Fibroblast of pulmonary artery (primary cell): ENCODE measurements at places on chromosomes 13 and 19.

DNA sequence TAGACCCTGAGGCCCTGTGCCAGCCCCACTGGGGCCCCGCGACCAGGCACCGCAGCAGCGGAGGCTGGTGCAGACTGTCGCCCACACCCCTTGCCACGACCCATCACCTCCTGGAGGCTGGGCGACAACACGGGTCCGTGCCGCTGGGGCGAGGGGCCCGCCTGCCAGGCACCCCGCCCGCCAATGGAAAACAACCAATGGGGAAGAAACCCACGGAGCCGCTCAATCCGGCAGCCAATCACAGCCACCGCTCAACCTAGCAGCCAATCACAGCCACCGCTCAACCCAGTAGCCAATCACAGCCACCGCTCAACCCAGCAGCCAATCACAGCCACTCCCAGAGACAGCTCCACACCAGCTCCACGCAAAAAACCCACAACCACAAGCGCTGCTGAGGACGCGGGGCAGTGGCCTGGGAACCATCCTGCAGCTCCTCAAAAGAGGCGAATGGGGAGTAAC is 29.7 kb downstream of the GPX4 start:
- DNase-seq, result no peak

DNA sequence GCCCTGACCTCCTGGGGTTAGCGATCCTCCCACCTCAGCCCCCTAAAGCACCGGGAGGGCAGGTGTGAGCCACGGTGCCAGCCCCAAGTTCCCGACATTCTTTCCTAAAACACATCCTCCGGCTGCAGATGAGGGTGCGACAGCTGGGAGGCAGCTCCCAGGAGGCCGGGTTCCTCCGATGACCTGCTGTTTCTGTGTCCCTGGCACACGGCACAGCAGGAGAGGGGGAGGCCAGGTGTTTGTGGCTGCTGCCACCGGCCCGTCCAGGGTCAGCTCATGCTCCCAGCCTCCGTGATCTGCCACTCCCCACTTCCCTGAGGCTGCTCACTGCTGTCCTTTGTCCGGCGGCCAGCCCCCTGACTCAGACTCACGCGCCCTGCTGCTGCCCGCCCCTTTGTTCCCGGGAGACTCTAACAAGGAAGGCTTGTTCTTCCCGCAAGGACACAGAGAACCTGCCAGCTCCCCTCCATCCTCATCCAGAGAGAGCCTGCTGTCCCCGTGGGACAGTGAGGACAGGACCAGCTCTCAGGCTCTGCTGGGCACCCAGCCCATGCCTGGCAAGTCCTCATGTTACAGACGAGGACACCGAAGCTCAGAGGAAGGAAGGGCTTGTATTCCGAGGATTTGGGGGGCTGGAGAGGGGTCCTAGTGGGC is 10.6 kb upstream of the MADCAM1 start:
- DNase-seq, result no peak

DNA sequence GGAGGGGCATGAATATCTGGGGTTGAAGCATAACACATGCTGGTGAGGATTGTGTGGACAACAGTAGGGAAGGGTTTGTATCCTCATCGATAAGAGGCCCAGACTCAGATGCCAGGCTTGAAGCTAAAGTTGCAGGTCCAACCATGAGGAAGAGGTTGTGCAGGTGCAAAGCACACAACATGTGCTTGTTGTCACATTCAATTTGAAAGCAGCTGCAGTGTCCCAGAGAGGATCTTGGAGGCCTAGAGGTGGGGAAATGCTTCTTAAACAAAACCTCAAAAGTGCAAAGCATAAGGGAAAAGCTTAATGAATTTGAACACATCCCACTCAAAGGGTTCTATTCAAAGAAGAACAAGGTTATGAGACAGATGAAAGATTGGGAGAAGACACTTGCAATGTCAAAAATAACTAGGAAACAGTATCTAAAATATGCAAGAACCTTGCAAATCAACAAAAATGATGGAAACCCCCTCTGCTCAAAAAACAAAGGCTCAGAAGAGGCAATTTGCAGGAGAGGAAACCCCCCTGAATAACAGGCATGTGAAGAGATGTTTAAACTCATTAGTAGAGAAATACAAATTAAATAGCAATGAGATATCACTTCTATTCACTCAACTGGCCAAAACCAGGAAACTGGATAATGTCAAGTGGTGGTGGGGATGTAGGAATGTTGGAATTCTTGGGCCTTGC is 187.1 kb downstream of the KATNAL1 start:
- no peak for DNase-seq

GRCh38 chr19:14786421-14786851 is 8.1 kb upstream of the ADGRE2 start:
- DNase-seq, result peak; percentile 9

GRCh38 chr19:16951529-16951928 is 62.7 kb downstream of the F2RL3 start:
- no peak for DNase-seq

GRCh38 chr19:53598361-53598760 is 33.4 kb upstream of the DPRX start:
- DNase-seq, result no peak

GRCh38 chr19:36125557-36125956 is 10.3 kb downstream of the TBCB start:
- no peak for DNase-seq

GRCh38 chr19:54178581-54179261 is 5.8 kb upstream of the TMC4 start:
- no peak for DNase-seq

DNA sequence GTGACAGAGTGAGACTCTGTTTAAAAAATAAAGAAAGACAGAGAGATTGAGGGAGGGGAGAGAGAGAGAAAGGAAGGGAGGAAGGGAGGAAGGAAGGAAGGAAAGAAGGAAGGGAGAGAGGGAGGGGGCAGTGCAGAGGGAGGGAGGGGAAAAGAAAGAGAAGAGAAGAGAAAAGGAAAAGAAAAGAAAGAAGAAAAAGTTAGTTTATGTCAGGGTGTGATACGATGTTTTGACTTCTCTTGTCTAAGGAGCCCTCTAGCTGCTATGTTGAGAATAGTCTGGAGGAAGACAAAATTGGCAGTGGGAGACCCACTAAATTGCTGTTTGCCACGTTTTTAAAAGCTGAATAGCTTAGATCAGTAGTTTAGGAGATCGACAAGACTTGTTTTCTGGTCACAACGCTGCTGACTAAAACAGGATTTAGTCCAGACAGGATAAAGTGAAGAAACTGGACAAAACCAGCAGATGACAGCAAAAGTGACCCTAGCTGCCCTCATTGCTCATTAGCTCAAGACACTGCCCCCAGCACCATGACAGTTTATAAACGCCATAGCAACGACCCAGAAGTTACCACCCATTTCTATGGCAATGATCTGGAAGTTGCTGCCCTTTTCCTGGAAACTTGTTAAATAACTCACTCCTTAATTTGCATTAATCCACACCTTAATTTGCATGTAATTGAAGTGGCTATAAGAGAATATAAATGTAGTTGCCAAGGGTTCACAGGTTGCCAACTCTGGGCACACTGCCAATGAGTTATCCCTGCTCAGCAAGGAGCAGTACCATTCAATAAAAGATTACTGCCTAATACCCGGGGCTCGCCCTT is 11.1 kb downstream of the TEX101 start:
- peak; percentile 30 for DNase-seq

- DNase-seq, result no peak
Measured at GRCh38 chr13:44093607-44094564, 214.2 kb downstream of the LACC1 start.
